Stimulated activated CD8-positive, alpha-beta memory T cell treated with anti-CD3 and anti-CD28 coated beads, Interleukin-7, amount 100 ng/mL, for 4 hours (primary cell): ENCODE measurements at places on chromosomes 1 and 21.

DNA sequence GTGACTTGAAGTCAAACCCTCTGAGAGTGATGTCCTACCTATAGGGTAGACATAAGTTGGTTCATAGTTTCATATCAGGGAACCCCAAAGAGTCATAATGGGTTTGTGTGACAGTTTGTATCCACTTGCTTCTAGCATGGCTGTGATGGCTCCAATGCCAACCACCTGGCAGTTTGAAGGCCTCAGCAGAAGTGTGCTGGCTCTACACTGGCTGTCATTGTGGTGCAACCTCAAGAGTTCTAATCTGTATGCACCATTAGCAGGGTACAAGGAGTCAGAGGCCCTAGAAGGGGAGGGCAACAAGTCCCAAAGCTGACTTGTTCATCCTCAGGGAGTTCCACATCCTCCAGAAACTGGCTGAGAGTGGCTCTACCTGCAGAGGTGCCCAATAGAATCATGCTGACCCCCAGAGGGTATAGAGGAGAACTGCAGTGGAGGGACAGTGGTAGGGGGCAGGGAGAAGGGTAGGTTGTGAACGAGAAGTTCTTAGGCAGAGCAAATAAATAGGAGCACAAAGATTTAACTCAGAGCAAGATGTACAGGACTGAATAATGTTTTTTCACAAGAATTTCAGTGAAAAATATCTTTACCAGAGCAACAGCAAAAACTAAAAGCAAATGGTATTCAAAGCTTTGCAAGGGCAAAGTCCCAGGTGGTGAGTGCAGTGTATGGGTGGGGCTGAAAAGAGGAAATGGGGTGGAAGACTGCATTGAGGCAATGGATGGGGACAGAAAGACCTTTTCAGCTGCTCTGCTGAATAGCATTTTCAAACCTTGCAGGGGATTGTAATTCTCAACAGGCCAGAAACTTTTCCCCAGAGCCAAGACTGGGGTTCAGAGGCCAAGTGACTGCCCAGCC, 3.2 kb downstream of the FCRL2 start:
- DNase-seq = no peak

GRCh38 chr1:223214261-223214807, 71.3 kb upstream of the TLR5 start:
- DNase-seq = no peak

GRCh38 chr1:206514813-206515387, 7.6 kb downstream of the RASSF5 start:
- no peak for DNase-seq

GRCh38 chr1:100400404-100400803, 48.1 kb downstream of the CDC14A start:
- peak; percentile 28 for DNase-seq
